ENCODE measurements at places on chromosomes 2 and 18.

DNA sequence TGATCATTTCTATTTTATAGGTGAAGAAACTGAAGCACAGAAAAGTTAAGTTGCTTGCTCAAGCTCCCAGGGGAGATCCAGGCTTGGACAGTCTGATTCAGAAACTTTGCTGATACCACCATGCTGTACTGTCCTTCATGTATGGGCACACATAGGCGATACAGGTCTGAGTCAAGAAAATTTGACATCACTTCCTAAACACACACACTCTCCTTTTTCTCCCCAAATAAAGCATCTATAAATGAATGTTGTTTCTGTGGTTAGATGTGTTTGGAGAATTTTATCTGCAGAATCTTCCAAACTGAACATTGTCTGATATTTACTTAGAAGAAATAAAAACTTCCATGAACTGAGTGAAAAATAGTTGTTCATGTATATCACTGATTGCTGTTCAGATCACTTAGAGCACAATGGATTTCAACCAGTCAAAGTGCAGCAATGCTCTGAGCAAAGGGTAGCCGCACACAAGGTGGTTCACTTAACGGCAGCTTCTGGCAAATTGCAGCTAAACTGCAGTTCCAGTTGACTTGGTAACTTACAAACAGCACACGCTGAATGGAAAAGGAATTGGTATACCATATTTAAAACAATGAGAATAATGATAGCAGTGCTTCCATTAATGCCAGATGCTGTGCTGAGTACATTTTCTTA, 10.0 kb upstream of the AGFG1 start:
- no peak for DNase-seq

DNA sequence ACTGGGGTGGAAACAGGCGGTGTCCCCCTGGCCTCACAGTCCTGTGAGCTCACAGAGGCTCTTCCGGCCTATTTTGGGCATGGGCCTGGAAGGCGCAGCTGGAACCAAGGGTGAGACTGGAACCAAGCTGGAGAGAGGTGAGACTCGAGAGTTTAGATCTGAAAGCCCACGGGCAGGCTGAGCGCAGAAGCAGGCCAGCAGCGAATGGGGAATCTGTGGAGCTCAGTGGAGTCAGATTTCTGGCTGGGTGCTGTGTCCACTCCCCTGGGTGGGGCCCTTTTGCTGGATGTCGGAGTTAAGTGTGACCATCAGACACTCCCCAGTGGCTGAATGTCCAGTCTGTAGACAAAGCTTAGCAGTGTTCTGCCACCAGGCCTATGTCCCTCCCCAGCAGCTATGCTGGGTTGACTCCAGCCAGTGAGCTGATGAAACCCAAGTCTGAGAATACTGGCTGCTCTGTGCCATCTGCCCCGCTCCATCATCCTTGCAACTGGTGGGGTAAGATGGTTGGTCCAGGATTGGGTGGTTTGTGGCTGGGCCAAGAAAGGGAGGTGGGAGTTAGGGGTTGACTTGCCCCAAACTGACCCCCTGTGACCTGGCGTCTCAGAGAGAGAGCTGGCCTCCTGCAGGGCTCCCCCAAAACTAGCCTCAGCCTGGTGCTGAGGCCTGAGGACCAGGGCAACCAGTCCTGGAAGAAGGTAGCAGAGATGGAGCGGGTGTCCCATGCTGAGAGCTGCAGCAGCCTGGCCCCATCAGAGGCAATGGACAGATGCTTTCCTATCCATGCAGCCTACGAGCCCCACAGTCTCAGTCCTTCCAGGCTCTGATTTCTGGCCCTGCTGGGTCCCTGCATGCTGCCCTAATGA, 34.4 kb downstream of the CYP26B1 start:
- DNase-seq = no peak

DNA sequence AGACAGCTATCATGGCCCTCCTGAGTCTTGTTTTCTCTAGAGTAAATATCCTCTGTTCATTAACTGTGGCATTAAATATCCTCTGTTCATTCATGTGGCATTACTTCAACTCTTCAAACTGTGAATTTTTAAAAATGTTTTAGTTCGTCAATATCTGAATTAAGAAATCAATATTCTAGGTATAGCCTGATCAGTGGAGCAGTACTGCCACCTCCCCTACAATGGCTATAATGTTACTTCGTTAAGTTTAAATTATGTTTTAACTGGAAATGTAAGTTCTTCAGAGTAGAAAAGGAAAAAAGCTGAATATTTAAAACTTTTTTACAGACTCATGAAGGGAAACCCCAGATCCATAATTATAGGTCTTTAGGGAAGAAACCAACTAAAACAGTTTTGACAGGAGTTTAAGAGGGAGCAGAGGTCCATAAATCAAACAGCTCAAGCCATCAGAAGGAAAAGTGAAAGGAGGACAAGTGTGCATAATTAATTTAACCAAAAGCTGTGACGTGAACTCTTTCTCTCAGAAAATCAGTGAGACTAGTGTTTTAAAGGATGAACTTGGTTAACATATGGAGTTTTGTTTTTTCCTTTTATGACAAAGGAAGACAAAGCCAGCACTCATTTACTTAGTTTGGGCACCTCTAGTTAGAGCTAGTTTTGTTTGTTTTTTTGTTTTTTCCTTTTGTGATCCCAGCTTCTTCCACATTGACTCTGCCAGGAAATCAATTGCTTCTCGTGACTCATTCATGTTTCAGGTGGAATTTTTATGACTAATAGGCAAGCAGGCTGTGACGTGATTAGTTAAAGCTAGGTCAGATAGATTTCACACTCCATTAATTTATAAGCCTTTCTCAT, 44.9 kb downstream of the RBBP8 start:
- DNase-seq = no peak

DNA sequence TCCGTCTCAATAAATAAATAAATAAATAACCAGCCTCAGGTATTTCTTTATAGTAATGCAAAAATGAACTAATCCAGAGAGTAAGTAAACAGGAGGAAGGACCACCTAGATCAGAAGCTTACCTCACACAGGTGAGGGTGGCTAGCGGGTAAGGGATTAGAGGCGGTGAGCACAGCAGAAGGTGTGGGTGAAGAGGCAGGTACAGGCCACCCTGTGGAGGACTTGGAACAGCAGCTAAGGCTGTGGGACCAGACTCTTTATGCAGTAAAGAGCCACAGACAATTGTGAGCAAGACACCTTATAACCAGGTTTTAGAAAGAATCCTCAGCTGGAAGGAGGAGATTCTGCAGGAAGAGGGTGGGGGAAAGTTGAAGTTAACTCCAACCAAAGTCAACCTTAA, 34.2 kb upstream of the TTR start:
- DNase-seq = no peak

GRCh38 chr2:113253453-113253852, 25.3 kb downstream of the PAX8 start:
- no peak for DNase-seq

DNA sequence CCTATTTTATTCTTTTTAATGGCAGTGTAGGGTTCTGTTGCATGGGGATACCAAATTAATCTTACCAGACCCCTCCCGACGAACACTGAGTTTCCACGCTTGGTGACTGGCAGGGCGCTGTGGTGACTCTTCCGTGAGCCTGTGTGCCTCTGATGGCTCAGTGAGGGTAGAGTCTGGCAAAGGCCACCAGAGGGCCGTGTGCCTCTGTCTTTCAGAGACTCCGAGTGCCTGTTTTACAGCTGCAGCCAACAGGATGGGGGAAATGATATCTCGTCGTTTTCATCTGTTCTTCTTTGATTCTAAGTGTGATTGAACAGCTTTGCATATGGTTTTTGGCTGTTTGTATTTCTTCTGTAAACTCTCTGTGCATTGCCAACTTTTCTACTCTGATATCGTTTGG, 99.8 kb downstream of the ZNF236 start:
- no peak for DNase-seq

GRCh38 chr2:104856973-104857261, 3.0 kb downstream of the POU3F3 start:
- no peak for DNase-seq

- no peak for DNase-seq
These were observed 141.5 kb downstream of the AQP4 start for GRCh38 chr18:26723981-26724380.

DNA sequence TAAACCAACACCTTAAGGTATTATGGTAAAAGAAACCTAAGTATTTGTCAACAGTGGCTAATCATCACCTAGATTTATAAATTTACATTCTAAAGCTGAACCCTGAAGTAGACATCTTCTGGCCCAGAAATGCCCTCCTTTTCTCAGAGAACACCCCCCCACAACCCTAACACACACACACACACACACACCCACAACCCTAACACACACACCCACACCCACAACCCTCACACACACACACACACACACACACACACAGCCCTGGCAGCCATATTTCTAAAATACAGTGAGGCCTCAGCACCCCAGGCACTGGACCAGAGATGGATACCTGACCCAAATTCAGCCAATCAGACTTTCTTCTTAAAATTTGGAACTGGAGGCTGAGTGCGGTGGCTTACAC, 14.3 kb downstream of the SRBD1 start:
- no peak for DNase-seq

DNA sequence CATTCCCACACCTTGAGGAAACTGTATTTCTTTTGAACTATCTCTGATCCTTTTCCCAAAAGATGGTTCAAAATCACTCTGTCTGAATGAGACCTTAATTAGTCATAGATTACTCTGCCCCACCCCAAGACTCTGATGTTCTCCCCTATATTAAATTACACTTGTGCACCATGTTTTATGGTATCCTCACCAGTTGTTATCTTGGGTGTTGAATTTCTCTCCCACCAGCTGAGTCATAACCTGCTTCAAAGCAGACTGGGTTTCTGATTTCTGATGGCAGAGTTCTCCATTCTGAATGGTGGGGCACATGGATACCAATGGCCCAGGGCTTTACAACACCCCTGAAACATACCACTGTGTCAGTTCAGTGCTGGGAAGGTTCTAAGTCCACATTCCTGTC, 15.0 kb downstream of the CDH20 start:
- no peak for DNase-seq

GRCh38 chr2:191209340-191209739, 35.9 kb upstream of the MYO1B start:
- DNase-seq = no peak

GRCh38 chr2:195367809-195368208, 289.2 kb upstream of the SLC39A10 start:
- DNase-seq = no peak

DNA sequence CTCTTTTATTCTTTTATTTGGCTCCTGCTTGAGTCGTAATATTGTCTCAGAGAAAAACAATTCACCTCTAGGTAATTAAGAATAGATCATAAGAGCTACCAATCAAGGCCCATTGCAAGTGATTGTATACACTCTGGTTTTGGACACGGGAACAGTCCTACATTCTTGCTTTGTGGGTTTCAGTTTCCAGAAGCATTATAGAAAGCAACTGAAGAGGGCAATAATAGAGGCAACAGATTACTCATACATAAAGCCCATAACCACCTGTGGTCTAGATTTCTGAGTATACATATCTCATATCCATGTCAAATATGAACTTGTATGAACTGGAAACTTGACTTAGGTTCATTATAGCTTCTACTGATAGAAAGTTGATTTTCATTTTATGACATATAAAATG, 65.4 kb downstream of the DIS3L2 start:
- DNase-seq = no peak

GRCh38 chr2:207473049-207473930, 56.5 kb upstream of the CREB1 start:
- DNase-seq = no peak
